Cerebellum (tissue), 4 donors: ENCODE measurements at places on chromosomes 11 and 22. TPM values are rescaled to one million over a fixed set of nuclear protein-coding genes. Genes with fewer than 3 reads are reported as not detected.

- DNase-seq, result no peak
Observed at GRCh38 chr22:47221840-47222615, 459.6 kb downstream of the TBC1D22A start.

DNA sequence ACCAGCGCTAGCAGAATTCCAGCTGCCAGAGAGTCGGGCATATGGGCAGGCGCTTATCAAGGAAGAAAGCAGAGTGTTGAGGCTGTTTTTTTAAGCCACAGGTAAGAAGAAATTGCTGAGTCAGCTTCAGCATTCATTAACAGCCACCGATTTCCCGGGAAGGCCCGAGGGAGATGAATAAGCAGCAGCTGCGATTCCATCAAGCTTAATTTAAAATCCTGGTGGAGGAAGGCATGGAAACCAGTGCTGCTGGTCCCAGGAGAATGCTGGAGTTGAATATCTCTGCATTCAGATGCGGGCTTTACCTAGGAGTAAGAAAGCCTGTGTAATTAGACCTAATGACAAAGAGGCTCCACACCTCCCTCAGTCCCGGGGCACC is 168.8 kb downstream of the BRD1 start:
- no peak for DNase-seq

Gene FOSL1
- not detected for total RNA-seq

Gene PGA5
- not detected for total RNA-seq

GRCh38 chr11:107834995-107835394 is 23.6 kb downstream of the SLC35F2 start:
- DNase-seq, result no peak

DNA sequence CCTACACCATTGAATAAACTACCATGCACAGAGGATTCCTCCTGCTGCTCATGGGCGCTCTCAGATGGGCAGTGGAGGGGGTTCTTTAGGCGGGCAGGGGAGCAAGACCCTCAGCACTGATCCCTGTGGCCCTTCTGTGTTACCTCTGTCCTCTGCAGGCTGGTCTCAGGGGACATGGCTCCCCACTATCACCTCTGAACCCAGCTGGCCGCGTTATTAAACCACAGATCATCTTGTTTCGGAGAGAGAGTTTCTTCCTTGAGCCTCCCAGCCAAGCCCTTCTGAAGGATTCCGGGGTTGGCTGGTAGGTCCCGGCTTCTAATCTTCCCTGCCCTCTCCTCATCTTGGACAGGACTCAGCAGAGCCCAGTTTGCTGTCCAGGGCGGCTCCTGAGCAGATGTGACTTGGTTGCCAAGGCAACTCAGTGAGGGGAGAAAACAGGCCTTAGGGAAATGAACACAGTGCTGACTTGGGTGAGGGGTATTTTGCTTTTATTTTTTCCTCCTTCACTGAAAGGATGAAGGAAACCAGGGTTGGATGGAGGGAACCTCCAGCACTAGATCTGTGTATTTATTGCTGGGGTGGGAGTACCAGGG is 13.3 kb downstream of the APOL3 start:
- DNase-seq, result no peak

DNA sequence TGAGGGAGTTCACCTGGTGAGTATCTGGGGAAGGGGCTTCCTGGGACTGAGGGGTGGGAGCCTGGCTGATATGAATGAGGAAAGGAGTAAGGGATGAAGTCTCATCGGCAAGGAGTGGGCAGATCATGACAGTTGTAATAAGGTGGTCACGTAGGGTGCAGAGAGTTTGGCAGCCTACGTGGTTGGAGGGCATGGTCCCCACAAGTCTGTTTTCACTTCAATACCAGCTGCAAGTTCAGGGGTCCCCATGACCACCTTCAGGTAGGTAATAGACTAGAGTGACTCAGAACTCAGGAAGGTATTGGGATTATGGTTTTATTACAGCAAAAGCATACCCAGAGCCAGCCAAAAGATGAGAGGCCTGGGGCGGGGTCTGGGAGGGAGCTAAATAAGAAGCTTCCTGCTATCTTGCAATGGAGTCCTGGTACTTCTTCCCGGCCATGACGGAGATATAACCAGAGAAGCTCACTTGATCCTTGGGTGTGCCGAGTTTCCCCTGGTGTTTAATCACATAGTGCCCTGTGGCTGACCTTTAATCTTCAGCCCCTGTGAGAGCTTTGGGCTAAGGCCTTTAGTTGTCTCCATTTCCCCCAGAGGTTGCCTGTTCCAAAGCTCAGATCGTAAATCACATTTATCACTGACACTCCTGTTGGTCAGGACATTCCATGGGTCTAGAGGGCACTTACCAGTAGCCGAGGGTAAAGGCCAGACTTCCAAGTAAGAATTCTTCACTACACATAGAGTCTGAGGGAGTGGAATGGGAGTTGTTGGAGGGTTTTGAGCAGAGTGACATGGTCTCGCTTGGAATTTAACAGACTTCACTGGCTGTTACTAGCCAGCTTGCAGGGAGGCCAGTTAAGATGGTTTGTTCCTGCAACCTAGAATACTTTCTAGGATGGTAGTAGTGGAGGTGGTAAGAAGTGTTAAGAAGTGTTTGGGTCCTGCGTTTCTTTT is 9.1 kb downstream of the SLC3A2 start:
- DNase-seq, result no peak

DNA sequence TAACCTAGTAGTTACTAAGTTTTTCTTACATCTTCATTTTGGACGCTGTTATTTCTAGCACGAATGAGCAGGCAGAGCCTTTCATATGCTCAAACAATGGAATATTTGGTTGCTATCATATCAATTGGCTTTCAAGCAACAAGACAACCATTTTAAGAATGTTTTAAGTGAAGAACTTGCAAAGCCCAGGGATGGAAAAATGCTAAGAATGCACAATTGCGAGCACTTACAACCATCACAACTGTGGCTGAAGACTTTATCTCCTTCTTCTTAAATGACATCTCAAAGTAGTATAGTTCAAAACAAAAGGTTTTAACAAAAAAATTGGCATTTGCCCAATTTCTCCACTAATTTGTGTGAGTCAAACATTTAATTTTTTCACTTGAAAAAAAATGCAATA is 8.3 kb upstream of the MMP1 start:
- no peak for DNase-seq

Gene RAB30
- total RNA-seq, result 53.4 TPM

Gene JAML
- total RNA-seq, result 0.45 TPM

DNA sequence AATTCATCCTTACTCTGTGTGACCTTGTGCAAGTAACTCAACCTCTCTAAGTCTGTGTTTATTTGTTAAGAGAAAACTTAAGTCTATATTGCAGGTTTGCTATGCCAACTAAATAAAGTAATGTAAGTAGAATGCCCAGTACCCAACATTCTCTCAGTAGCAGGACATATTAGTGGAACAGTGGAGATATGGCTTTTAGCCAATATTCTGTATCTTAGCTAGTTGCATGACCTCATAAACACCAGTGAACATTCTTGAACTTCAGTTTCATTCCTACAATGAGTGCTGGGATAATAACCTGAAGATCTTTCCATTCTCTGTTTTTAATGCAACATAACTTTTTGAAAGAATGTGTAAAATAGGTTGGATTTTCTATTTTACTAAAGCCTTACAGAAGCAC is 77.0 kb downstream of the RAB38 start:
- DNase-seq, result no peak

- DNase-seq, result no peak
Observed at GRCh38 chr22:22812031-22812905, 75.3 kb upstream of the IGLL5 start.

DNA sequence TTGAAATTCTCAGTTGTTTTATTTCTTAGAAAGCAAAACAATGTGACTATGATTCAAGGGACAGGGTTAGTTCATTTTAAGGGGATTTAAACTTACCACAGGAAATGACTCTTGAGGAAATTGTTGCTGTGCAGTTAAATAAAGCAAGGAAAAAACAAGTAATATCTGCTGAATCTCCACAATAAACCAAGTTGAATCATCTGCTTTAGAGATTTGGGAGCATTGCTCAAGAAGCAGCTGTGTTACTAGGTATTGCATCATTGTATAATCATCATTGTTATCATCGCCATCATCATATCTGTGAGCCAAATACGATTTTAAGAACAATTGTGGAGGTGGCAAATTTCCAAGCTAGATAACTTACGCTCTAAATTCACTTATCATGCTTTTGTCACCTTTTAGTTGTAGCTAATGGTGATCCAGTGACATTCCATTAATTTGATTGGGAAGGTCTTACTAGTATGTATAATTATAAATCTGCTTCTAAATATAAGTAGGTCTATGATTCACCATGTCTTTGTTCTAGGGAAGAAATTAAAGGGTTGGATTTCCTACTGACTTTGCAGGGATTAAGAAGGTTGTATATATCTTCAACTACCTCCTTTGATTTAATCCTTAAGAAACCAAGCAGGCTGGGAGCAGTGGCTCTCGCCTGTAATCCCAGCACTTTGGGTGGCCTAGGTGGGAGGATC is 19.9 kb downstream of the MMP10 start:
- DNase-seq, result no peak
